Activated CD4-positive, alpha-beta T cell treated with anti-CD3 and anti-CD28 coated beads for 24 hours (primary cell): ENCODE measurements at places on chromosomes 4 and X.

DNA sequence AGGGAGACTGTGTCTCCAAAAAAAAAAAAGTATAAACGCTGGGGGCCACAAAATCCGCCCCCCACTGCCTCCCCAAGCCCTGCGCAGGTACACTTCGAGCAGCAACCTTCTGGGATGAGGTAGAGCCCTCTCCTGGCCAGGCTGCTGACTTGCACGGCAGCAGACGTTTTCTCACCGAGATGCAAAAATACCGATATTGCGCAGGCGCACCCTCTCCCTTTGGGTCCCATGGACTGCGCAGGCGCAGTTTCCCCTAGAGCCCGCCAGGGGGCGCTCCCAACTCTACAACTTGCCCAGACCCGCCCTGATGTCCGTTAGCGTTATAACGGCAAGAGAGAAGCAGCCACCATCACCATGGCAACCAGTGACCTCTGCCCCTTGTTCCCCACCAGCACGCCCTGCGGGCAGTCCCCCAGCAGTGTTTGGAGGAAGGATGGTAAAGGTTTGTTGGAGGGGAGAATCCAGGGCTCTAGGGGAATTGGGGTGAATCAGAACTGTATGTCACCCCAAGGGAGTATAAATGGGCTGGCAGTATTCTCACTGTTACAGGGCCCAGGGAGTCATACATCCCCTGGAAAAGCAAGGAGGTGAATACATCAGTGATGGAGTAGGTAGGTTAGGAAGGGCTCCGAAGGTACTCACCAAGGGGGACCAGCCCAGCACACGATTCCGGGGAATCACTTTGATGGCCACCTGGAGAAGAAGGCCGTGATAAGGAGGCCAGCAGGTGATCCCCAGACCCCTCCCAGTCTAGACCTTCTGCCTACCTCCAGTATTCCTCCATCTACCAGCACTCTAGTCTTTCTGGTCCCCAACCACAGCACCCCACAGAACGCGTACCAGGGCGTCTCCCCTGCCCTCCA, 1.5 kb downstream of the PIM2 start:
- DNase-seq, result peak; percentile 70

DNA sequence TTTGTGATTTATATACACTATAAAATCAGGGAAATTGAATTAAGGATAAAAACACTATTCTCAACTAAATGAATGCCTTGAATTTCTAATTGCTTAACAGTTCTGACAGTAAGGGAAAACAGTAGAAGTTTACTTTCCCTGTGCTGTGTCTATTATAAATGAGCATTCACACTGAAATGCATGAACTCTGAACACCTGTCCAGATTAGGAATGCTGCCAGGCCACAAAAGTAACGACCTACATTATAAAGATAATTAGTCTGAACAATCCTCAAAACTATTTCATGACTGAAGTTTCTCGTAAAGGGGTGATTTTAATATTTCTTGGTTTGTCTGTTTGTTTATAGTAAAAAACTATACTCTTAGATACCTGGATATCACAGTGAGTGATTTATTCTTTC, 2.0 kb downstream of the NDST3 start:
- no peak for DNase-seq

GRCh38 chrX:153723351-153724251, 586 bp downstream of the BCAP31 start:
- DNase-seq, result no peak

- DNase-seq, result no peak
These were observed 263.0 kb upstream of the RPS6KA3 start for GRCh38 chrX:20529711-20530110.

DNA sequence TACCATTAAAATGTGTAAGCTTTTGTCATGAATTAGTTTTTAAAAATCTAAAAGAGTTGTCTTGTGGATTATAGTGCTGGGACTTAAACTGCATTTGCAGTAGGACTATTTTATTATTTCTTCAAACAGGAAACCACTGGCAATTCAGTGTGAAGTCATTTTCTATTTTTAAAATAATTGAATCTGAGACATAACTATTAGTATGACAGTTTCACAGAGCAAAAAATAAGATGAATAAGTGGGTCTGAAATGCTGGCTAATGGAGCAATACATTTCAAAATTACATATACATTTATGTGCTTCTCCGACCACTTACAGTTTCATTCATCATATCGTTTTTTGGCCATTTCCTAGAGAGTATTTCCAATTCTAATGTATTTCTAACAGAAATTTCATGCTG, 75.3 kb upstream of the RAPGEF2 start:
- DNase-seq, result no peak

- DNase-seq, result no peak
These were observed 111.9 kb downstream of the STOX2 start for GRCh38 chr4:184016759-184017668.

GRCh38 chr4:178808106-178808505, 1365.9 kb upstream of the AGA start:
- no peak for DNase-seq

GRCh38 chr4:96519291-96519690, 679.4 kb downstream of the PDHA2 start:
- DNase-seq, result no peak

- DNase-seq, result no peak
These were observed 4.2 kb upstream of the NOCT start for GRCh38 chr4:139011225-139011950.

GRCh38 chr4:130703211-130703935, 1607.4 kb downstream of the C4orf33 start:
- no peak for DNase-seq

- no peak for DNase-seq
These were observed 37.1 kb downstream of the SLC39A8 start for GRCh38 chr4:102308032-102308799.

DNA sequence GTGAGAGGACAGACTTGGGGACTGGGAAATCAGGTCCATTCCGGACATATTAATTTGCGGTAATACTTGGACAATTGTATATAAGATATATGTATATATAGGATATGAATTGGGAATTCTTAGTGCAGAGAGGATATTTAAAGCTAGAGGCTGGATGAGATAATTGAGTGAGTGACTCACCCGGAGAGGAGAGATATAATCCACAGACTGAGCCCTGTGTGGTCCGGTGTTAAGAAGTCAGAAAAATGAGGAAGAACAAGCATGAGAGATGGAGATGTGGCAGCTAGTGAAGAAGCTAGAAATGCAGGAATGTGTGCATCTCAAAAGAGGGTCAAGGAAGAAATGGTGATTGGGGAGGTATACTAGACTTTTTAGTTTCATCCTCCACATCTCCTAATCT, 336.2 kb downstream of the SLC7A11 start:
- no peak for DNase-seq

DNA sequence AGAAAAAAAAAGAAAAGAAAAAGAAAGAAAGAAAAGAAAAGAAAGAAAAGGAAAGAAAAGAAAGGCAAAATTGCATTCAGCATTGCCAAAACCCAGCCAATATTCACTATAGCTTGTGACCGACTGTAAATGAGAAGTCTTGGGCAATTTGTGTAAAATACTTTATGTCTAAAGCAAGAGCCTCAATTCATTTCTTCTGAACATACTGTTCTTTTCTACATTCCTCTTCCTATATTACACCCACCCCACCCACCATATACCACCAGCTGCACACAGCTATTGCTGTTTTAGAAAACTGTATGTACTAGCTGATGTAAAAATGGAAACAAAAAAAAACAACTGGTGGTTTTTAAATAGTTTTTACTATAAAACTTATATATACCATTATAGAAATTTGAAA, 156.9 kb upstream of the TTC29 start:
- DNase-seq, result no peak
